ENCODE measurements at places on chromosomes 16 and 17.

- DNase-seq, result no peak
Observed at GRCh38 chr16:15644267-15644961, 1.5 kb upstream of the MARF1 start.

- no peak for DNase-seq
Observed at GRCh38 chr17:56222255-56222654, 69.0 kb downstream of the ANKFN1 start.

GRCh38 chr16:78479723-78480122 lies 380.3 kb downstream of the WWOX start:
- no peak for DNase-seq

DNA sequence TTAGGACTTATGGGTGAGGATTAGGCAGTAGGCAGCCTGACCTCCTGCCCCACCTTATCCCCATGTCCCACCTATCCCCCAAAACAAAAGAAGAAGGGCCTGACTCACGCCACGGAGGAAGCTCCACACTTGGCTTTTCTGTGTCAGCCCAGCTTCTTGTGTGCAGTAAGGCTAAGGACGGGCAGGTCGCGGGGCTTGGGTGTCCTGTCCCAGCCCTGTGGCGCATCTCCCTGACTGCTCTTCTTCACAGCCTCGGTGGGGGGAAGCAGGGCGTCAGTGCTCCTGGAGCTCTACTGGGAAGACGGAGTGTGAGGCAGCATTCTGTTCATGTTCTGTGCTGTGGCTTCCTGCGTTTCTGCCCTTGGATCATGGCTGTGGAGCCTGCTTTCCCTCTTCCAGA lies 34.6 kb upstream of the ALDH3A2 start:
- no peak for DNase-seq

- no peak for DNase-seq
Observed at GRCh38 chr16:30753596-30753995, 5.4 kb downstream of the PHKG2 start.

DNA sequence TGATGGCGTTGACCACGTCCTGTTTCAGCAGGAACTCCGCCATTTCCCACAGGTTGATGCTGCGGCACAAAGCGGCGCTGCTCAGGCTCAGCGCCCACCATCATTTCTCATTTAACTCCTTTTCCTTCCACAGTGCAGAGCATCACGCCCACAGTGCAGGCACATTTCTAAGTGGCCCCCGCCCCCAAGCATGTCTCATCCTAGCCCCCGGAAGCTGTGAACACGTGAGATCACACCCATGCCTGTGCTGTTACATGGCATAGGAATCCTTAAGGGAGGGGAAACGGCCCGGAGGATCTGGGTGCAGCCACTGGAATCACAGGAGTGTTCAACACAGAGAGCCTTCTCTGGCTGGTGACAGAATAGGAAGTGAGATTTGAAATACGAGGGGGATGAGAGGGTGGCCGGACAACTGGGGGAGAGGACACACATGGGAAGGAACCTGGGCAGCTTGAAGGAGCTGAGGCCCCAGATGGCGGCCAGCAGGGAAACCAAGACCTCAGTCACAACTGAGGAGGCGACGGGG lies 4.7 kb downstream of the NAGPA start:
- no peak for DNase-seq

DNA sequence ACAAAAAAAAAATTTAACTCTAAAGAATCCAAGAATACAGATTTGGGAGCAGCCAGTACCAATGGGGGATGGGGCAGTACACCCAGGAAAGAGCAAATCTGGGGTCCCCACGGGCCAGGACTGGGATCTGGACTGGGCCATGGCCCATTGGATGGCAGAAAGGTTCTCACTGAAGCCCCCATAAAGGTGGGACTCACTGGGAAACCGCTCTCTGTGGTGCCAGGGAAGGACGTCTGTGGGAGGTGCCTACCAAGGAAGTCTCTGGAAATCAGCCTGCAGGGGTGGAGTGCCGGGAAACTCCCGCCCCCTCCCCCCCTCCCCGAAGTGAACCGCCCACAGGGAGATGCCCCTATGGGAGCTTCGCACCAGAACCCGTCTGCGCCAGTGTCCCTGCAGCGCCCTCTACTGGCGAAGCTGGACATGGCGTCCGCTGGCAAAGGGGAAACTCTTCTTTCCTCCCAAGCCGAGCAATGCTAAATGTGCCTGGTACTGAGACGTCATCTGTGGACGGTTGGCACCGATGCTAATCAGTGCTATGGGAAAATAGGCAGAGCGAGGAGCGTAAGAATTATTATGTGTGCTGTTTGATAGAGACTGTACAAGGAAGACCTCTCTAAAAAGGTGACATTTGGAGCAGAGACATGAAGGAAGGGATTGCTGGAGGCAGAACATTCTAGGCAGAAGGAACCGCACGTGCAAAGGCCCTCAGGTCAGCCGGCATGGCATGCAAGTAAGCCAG lies 671.1 kb downstream of the WWOX start:
- DNase-seq, result peak; percentile 78

GRCh38 chr16:14487579-14487978 lies 142.5 kb downstream of the PARN start:
- DNase-seq, result no peak

- no peak for DNase-seq
Observed at GRCh38 chr17:80695979-80696378, 151.3 kb downstream of the RPTOR start.

DNA sequence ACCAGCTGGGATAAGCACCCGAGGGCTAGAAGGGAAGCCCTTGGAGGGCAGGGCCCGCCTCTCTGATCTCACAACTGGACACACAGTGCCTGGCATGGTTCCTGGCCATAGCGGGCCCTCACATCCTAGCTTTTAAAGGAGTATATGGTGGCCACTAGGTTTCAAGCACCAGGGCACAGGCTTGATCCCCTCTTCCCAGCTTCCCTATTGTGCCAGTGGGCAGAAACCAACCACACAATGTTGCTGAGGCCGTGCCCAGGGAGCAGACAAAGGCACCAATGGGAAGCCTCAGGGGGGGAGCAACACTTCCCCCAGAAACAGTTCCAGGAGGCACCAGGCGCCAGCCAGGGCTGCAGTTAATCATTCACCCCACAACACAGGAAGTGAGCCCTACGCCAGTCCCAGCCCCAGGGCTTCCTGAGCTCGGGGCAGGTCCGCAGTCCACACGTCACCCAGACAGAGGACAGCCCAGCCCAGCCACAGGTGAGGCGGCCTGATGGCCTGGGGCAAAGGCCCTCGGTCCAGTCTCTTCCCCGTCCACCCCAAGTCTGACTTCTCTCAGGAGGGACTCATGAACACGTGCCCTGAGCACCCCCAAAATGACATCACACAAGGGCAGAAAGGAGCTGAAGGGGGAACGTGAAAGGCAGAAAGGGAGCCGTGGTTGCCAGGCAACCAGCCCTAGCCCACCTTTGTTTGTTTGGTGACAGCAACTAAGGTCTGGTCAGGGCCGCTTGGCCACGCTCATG lies 12.8 kb downstream of the SMIM5 start:
- DNase-seq, result no peak

DNA sequence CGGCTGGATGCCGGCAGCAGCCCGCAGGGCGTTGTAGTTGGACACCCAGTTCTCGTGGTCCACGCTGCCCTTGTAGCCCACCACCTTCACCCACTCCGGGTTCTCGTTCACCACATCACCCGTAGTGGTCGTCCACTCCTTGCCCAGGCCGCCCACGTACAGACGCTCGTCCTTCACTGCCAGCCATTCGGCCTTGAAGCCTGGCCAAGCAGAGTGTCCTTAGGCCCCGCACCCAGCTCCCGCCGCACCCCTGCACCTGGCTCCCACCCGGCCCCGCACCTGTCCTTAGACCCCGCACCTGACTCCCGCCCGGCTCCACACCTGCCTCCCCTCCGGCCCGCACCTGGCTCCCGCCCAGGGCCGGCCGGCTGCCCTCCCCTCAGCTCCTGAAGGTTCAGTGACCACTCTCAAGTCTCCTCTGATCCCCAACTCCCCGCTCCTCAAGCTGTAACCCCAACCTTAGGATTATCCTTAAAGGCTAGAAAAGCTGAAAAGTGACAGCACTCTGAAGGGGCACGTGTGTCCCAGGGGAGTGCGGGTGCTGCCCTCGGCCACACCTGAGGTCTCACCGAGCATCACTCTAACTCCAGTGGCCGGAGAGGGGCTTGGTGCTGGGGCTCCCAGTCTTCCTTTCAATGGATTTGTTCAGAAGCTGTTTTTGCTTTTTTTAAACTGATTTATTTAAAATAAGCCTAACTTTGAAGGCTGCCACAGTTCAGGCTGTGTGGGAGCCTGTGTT lies 14.4 kb downstream of the CANT1 start:
- DNase-seq, result no peak
